ENCODE measurements at places on chromosomes 11 and 22. TPM values are rescaled to one million over a fixed set of nuclear protein-coding genes. Genes with fewer than 3 reads are reported as not detected.

SLC22A6 gene
- total RNA-seq = not detected

APOA5 gene
- total RNA-seq = not detected

PKNOX2 gene
- total RNA-seq = not detected

SERPING1 gene
- total RNA-seq = 0.22 TPM

CPT1B gene
- 104 TPM for total RNA-seq

MS4A8 gene
- total RNA-seq = not detected

ZNRF3 gene
- total RNA-seq = 0.64 TPM

TTC36 gene
- 2.2 TPM for total RNA-seq

C22orf15 gene
- 0.41 TPM for total RNA-seq

H19 gene
- total RNA-seq = not detected

KCNK7 gene
- 1.9 TPM for total RNA-seq

ASCL2 gene
- total RNA-seq = not detected

Measured in T-helper 1 cell treated with Interleukin-12 subunit alpha and Interleukin-12 subunit beta and Interleukin-4 antibody, amounts not matched to agents 30 ng/mL and 1 ng/mL, for 36 hours (primary cell).